CD4-positive, alpha-beta T cell treated with Interleukin-12 subunit alpha and Interleukin-12 subunit beta, for 1 hour (primary cell): ENCODE measurements at places on chromosomes 11 and 22.

DNA sequence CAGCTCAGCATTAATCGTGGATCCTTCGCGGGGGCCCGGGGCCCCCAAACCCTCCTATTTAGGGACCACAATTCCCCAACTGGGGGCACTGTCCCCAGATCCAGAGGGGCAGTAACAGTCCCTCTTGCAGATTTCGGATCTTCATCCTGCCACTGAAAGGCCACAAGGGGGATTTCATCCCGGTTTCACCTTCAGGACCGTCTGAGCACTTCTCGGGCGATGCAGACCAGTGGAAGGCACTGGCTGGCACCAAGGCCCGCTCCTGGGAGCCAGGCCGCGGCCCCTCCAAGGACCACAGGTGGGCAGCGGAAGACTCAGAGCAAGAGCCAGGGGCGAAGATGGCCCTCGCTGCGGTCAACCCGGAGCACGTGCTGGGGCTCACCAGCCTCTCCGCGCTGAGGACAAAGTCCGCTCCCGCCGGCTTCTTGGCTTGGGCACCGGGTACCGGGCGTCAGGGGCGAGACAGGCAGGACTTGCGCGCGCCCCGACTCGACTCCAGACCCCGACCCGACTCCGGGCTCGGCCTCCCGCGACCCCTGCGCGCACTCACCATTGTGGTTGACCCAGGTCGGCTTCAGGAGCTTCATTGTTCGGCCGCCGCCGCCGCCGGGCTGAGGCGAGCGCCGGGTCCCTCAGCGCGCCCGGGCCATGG, 517 bp downstream of the HIRA start:
- DNase-seq = no peak

DNA sequence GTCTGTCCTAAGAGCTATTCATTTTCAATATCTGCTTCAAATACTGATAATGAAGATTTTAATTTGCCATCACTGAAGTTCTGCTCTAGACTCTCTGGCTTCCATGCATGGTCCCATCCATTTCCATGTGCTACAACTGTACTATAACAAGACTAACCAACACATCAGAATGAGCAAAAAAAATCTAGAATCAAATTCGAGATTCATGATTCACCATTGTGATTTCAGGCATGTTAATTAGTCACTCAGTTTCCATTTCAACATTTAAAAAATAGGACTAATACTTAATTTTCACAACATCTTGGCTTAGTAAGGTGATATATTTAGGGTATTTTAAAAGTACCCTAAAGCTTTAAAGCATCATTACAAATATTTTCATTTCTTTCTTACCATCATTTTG, 22.8 kb downstream of the PICALM start:
- no peak for DNase-seq

GRCh38 chr11:68317147-68317785, 4.9 kb downstream of the LRP5 start:
- no peak for DNase-seq

DNA sequence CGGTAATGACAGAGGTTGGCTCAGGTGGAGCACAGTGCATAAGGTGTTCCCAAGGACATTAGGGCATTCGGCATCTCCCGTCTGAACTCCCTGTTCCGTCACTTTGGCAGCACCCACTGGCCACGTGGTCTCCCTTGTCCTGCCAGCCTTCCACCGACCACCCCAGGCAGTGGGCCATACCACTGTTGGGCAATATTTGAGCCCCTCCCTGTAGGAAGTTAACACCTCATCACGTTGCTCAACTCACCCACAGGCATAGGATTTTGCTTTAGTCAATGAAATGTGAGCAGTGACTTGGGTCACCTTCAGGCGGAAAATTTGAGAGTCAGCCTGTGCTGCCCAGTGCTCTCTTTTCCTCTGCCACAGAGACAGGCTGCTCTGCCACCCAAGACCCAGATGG, 44.0 kb downstream of the SERPINH1 start:
- no peak for DNase-seq

DNA sequence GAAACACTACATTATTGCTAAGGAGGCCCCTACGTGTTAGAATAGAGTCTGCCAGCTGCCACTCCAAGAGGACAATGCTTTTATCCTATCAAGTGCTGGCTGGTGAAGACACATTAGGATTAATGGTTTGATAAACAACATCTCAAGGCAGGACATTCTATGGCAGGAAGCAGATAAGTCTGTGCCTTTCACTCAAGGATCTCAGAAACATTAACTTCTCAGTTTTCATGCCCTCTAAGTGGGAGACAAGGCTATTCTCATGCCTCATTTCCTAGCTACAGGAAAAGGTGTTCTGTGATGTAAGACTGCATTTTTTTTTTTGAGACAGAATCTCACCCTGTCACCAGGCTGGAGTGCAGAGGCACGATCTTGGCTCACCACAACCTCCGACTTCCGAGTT, 23.5 kb upstream of the TIMP3 start:
- DNase-seq = no peak

DNA sequence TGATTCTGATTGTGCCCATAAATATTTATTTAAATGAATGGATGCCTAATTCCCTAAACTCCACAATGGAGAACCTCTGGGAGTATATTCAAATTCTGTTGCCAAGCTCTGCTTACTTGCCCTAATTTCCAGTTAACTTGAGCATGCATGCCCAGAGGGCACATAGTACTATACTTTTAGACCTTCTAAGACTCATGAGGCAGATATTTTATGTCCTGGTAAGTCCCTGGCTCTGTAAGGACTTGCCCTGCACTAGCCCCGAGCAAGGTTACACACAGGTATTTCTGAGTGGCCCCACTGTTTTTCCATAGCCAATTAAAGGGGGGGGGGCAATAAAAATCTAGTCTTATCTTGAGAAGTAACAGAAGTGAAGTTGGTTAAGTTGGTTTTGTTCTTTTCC, 21.1 kb upstream of the CAPRIN1 start:
- no peak for DNase-seq

- DNase-seq = no peak
Measured at GRCh38 chr11:101786421-101786820, 128.4 kb upstream of the CEP126 start.

DNA sequence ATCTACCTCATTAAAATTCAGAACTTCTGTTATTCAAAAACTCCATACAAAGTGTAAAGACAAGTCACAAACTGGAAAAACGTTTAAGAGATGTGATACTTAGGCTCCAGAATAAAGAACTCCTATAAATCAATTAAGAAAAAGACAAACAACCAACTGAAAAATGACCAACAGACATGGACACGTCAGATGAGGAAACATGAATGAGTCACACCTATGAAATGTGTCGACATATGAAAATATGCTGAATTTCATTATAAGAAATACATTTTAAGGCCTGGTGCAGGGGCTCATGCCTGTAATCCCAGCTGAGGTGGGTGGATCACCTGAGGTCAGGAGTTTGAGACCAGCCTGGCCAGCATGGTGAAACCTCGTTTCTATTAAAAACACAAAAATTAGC, 78.7 kb downstream of the ENTHD1 start:
- no peak for DNase-seq

DNA sequence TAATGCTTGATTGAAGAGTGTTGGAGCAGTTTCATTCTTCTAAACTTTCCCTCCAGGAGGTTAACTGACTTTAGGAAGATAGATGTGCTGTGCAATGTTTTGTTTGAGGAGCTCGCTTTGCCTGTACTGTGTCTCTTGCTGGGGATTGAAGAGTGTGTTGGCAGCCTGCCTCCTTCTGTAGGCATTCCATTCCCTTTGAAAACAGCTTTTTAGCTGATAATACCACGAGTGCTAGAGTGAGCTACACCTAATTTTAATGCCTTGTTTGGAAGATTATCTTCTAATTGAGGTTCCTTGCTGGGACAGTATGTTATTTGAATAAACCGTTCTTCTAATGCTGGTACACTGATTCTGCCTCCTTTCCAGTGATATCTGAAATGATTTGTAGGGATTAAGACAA, 7.2 kb downstream of the DDX10 start:
- no peak for DNase-seq

DNA sequence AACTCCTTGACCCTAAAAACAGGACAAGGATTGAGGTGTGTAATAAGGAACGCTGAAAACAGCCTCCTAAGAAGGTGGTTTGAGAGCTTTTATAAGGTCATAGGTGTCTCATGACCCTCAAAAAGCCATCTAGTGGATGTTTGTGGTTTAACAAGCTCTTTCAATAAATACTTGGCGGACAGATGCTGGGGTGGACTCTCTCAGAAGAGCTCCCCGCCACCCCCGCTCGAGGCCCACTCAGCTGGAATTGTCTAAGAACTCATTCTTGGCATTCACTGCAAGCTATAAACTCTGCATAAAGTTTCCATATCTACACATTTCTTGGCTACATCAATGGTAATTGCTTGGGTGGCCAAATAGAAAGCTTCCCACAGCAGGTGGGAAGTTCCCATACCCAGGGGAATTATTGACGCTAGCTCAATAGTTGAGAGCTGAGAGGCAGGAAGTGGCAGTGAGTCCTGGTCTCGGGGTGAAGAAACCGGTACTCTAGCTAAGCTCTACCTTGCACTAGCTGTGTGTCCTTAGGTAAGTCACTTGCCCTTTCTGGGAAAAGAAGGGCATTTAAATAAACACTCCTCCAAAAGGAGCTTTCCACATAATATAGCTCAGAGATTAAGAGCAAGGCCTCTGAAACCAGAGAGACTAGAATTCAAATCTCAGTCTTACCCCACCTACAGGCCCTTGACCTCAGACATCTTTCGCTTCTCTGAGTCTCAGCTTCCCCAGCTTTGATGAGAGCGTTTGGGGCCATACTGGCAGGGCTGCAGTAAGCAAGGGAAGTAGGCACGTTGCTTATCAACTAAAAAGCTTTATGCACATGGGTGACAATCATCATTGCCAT, 6.4 kb downstream of the MS4A15 start:
- DNase-seq = no peak

GRCh38 chr11:130215531-130216220, 56.1 kb downstream of the ST14 start:
- no peak for DNase-seq

GRCh38 chr11:132987936-132988335, 544.4 kb downstream of the OPCML start:
- no peak for DNase-seq
